Activated CD8-positive, alpha-beta memory T cell treated with anti-CD3 and anti-CD28 coated beads for 1 hour (primary cell): ENCODE measurements at places on chromosomes 1 and 21.

DNA sequence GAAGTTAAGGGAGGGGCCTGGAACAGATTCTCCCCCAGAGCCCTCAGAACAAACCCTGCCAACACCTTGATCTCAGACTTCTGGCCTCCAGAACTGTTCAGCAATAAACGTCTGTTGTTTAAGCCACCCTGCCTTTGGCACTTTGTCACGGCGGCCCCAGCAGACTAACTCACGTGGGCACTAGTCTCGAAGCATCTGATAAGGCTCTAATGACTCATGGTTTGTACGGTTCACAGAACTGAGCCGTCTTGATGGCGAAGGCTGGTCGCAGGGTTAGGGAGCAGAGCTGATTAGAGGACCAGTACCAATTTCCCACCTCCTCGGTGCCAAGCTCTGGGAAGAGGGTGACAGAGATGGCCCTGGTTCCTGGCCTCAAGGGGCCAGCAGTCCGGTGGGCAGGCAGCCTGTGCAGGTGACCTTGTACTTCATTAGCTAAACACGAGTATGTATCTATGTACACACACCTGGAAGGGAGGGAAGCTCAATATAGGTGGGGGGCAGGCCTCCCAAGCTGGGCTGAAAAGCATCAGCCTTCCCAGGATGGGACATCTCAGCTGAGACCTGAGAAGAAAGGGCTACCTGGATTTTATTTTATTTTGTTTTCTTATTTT, 112.8 kb downstream of the MRPS6 start:
- DNase-seq, result no peak

GRCh38 chr1:221643404-221644144, 98.3 kb downstream of the DUSP10 start:
- DNase-seq, result no peak

- DNase-seq, result no peak
These were observed 730 bp upstream of the PHF13 start for GRCh38 chr1:6612641-6613360.

DNA sequence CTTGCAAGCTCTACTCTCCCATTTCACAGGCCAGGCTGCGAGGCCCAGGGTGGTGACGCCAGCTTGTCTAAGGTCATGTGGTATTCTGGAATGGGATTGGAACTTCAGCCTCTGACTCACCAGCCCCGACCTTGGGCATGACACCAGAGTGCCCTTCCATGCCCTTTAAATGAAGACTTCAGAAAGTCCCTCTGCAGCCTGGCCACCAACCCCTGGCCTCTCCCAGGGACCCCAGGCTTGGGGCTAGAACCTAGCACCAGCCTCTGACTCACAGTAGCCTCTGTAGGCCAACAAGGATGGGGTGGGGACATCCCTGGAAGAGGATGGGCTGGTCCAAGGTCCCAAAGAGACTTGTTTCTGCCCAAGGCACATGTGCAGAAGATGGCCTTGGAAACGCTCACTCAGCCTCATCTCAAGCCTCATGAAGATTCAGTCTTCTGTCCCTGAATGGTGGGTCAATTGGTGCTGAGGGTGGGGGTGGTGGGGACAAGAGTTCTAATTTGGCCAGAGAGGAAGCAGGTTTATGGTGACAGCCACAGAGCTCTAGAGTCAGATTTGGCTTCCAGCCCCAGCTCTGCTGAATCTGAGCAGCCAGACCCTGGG, 36.1 kb upstream of the RUNX3 start:
- DNase-seq, result no peak

DNA sequence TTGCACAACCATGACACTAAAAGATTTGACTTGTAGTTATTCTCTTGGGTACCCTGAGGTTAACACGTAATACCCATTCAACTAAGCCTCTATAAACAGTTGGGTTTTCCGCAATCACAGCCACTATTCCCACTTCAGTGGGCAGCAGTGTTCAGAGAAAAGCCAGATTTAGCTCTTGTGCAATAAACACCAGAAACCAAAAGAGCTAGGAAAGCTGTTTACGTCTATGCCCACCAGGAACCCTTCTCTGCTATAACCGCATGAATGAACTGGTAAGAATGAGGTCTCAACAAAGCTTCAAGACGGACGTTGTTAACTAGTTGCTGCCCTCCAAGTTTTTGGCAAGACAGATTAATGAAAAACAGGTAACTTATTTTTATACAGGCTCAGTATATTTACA, 101.3 kb downstream of the SLC45A1 start:
- no peak for DNase-seq

- no peak for DNase-seq
These were observed 1.7 kb upstream of the COL18A1 start for GRCh38 chr21:45403133-45403824.

- no peak for DNase-seq
These were observed 10.8 kb downstream of the MTARC1 start for GRCh38 chr1:220797553-220797952.

DNA sequence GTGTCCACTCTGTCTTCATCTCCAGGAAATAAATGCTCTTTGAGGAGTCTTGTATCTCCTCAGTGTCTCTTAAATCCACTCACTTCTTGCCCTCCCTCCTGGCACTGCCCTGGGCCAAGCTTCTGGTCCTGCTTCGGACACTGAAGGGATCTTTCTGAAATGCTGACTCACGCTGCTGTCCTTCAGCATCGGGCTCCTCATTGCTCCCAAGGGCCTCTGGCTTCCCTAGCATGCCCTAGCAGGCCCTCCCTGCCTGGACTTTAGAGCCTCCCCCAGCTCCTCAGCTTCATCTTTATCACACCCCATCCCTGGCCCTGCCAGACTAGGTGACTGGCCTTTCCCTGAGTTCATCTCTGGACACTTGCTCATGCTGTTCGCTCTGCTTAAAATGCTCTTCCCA, 96.6 kb downstream of the FOXD2 start:
- DNase-seq, result no peak

DNA sequence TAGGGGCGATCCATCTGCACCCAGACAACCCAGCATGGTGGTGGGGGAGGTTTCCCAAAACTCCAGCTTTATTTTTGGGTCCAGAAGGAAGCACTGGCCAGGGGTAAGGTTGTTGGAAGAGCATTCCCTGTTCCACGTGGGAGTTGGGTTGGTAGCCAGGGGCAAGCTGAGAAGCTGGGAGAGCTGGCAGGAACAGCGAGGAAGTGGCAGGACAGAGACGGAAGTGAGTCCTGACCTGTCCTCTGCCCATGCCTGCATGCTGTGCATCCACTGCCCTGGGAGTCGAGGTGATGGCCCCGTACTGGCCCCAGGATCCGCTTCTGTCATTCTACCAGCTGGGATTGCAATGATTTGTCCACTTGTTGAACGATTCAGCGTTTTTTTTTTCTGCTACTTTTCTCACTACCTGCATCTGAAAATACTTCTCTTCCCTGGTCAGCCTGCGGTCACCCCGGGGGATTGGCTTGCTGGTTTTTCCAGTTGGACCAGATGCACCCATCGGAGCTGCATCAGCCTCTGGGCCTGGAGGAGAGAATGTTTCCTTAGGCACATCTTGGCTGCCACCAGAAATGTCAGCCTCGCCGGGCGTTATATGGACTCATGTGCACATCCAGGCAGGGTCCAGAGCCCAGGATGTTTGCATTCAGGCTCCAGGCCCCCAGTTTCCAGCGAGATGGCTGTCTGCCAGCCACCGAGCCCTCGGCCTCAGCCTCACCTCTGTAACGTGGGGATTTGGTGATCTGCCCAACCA, 28.3 kb upstream of the TMPRSS2 start:
- no peak for DNase-seq

DNA sequence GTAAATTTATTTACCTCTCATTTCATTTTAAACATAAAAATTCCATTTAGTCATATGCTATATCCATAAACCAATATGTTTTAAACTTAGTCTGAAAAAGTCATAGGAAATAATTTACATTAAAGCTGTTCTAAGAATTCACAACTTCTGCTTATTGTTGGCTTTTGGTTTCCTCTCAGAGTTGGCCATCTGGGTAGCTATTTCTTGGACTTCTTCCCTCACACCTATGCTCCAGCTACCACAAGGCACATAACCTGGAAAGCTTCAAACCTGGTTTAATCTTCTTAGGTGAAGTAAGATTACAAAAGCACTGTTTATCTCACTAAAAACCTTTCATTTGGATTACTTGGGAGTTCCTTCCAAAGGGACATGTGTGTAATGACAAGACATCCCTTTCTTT, 29.8 kb downstream of the RBM11 start:
- DNase-seq, result no peak

GRCh38 chr1:149931212-149931790, 3.7 kb upstream of the SF3B4 start:
- DNase-seq, result no peak

GRCh38 chr1:30798389-30799232, 41.0 kb upstream of the LAPTM5 start:
- DNase-seq, result no peak

DNA sequence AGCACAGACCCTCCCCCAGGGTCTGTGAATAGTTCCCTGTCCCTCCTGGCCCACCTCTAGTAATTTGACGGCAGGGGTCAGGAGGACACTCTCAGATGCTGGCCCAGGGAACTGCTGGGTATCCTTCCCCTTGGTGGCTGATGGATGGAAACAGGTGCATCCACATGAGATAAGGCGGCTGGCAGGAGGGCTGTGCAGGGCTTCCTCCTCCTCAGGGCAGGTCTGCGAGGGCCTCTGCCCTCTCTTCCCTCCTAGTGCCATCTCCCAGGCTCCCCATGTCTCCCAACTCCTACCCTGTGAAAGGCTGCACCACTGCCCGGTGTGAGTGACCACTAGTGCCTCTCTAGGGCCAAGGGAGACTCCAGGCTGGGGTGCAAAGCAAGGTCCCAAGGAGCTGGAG, 123.9 kb downstream of the GLIS1 start:
- no peak for DNase-seq

- peak; percentile 30 for DNase-seq
These were observed 2.8 kb upstream of the NUP210L start for GRCh38 chr1:154157520-154158306.
